NCI-H345 (cell line): ENCODE measurements at places on chromosomes 7 and 10.

DNA sequence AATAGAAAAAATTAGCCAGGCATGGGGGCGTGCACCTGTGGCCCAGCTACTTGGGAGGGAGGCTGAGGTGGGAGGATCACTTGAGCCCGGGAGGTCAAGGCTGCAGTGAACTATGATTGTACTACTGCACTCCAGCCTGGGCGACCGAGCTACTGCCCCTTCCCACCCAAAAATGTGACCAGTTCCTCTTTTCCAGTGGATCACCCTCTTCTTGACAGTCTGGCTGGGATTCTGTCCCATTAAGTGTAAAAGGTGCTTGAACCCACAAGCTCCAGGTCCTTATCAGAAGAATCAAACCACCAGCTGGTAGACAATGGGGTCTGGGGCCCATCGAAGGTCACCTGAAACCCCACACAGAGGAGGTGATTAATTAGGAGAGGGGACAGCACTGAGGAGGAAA lies 14.1 kb downstream of the ATXN7L1 start:
- DNase-seq, result no peak

DNA sequence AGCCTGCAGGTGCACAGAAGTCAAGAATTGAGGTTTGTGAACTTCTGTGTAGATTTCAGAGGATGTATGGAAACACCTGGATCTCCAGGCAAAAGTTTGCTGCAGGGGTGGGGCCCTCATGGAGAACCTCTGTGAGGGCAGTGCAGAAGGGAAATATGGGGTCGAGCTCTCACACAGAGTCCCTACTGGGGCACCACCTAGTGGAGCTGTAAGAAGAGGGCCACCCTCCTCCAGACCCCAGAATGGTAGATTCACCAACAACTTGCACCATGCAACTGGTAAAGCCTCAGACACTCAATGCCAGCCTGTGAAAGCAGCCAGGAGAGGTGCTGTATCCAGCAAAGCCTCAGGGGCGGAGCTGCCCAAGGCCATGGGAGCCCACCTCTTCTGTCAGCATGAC lies 205.8 kb downstream of the CCSER2 start:
- DNase-seq, result no peak

DNA sequence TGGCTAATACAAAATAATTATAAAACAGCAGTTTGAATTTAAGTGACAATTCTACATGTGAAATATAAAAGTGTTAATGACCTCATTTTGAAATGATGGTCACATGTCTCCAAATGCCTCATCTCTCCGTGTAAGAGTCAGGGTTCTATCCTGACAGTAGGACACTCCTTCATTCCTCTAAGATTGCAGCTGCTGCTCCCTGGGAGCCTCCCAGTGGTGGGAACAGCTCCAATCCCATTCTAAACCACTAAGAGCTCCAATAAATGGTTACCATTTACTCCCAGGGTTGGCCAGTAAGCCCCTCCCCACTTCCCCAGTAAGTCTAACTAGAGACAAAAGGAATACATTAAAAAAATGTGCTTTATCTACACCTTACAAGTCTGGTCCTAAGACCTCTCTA lies 344.6 kb upstream of the AOAH start:
- DNase-seq, result no peak

GRCh38 chr7:30038196-30038980 lies 10.2 kb downstream of the PLEKHA8 start:
- no peak for DNase-seq

GRCh38 chr10:30759423-30759822 lies 129.9 kb upstream of the LYZL2 start:
- no peak for DNase-seq

DNA sequence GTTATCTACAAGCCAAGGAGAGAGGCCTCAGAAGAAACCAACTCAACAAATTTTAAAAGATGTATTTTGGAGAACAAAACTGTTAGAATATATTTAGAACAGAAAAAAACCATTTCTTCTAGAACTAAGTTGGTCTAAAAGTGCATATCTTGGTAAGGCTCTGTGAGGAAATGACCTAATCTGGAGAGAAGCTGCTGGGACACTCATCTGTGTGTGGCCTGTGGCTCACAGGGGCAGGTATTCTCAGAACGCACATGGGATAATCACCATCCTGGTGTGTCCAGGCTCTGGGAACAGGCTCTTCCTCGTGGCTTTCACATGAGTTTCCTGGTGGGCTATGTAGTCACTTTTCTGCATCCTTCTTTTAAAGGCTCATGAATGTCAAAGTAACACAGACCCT lies 38.1 kb upstream of the PRSS1 start:
- no peak for DNase-seq

DNA sequence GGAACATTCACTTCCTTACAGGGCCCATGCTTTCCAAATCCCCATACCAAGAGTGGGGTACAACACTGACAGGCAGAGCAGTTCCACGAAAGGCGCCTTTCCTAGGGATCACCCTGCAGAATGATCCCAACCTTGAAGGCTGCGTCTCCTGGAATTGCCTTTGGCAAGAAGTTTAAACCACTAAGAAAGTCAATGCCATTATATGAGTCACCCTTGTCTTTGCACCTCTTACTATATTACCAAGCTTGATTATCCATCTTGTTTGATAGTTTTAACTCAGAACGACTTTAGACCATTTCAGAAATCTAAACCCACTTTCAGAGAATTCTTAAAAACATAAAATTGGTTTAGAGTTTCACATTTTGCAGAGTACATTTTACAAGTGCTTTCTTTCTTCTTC lies 282.1 kb downstream of the ARHGAP12 start:
- no peak for DNase-seq

- no peak for DNase-seq
Observed at GRCh38 chr10:5297466-5297865, 67.3 kb upstream of the UCN3 start.

DNA sequence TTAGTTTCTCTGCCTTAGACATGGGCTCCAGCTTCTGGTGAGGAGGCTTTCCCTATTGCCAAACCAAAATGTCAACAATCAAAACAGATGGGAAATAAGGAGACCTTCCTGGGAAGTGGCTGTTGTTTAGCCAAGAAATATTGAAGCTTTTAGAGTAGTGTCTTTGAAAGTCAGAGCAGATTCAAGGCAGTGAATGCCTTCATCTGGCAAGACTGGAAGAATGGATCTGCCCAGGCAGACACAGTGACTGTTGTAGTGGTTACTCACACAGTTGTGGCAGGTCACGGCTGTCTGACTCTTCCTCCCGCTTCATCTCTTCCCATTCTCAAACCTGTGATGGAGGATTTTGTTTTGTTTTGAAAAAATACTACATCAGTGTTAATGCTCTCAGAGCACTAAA lies 154.1 kb upstream of the ADO start:
- DNase-seq, result no peak

DNA sequence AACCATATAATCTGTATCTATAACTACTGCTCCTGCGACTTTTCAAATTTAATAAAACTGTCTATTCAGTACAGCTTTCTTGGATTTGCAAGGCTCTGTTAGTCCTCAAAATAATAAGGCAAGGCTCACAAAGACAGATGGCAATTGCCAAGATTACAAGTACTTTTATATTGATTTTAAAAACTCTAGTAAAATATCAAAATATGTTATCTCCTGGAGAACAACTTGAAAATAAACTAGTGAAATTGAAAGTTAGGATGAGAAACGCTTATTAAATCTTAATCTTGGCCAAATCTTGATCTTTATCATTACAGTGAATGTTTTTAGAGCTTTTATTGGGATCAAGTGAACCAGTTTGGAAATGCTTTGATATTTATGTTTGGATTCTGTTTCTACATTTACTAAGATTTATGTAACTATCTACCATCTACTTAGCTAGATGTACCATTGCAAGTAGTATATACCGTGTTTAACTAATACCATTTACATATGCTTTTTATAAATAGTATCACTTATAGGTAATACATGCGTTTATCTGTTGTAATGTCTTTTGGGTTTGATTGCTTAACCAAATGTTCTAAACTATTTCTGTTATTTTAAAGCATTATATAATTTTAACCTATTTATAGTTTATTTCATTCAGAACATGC lies 70.0 kb downstream of the CABCOCO1 start:
- no peak for DNase-seq

GRCh38 chr7:70380421-70381015 lies 751.4 kb upstream of the GALNT17 start:
- no peak for DNase-seq

DNA sequence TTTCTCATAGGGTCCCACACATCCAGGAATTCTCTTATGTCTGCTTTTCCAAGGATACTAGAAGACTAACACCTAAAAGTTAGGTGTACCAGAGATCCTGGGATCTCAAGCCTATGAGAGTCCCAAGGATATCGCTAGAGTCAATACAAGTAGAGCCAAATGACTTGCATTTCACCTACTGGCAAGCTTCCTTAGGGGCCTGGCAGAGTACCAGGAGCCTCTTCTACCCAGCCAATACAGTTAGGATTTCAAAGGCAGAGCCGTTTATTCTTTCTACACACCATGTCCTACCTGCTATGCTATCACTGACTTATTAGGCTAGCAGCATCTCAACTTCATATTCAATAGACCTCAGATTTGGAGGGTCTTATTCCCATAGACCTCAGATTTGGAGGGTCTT lies 53.5 kb upstream of the UNC5B start:
- DNase-seq, result no peak

GRCh38 chr10:44575601-44576380 lies 190.9 kb upstream of the CXCL12 start:
- DNase-seq, result no peak

DNA sequence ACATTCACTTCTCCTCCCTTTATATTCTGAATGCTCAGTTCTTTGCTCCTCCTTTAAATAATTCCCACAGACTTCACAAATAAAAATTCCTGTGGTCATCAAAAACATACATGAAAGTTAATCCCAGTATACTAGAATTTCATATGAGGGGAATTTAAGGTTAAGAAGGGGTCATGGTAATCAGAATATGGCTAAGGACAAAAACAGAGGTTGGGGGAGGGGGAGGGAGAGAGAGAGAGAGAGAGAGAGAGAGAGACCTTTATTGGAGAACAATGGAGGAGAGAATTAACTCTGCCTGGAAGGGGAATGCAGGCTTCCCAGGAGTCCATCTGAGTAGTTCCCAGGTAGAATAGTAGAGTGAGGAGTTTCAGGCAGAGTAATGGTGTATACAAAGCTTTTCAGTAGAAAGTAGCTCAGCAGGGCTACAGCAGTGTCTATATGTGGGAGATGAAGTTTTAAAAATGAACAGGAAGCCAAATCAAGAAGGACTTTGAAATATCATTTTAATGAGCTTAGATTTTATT lies 5.2 kb upstream of the CUBN start:
- DNase-seq, result no peak

DNA sequence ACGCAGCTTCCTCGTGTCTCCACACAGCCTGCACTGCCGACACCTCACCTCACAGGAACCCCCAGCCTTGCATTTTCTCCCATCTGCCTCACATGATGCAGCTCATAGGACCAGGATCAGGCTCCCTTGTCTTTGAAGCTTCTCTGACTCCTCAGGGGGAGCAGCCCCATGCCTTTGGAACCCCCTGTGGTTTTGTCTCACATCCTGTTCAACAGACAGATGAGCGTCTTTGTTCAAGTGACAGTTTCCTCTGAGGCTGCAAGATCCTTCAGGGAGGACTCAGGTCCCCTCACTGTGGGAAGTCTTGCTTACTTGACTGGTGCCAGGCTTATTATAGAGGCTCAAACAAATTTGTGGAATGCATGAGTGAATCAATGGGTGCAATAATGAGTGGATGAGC lies 667.1 kb downstream of the INHBA start:
- DNase-seq, result no peak

DNA sequence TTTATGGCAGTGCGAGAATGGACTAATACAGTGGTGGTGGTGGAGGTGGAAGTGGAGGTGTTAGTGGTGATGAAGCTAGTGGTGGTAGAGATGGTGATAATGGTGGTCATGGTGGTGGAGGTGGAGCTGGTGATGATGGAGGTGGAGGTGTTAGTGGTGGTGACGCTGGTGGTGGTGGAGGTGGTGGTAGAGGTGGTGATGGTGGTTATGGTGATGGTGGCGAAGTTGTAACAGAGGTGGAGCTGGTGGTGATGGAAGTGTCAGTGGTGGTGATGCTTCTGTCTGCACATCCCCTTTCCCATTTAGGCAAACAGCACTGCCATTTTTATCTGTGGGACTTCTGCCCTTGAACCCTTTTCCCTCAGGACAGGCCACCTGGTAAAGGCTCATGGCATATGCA lies 7.4 kb upstream of the PTPRN2 start:
- DNase-seq, result no peak

DNA sequence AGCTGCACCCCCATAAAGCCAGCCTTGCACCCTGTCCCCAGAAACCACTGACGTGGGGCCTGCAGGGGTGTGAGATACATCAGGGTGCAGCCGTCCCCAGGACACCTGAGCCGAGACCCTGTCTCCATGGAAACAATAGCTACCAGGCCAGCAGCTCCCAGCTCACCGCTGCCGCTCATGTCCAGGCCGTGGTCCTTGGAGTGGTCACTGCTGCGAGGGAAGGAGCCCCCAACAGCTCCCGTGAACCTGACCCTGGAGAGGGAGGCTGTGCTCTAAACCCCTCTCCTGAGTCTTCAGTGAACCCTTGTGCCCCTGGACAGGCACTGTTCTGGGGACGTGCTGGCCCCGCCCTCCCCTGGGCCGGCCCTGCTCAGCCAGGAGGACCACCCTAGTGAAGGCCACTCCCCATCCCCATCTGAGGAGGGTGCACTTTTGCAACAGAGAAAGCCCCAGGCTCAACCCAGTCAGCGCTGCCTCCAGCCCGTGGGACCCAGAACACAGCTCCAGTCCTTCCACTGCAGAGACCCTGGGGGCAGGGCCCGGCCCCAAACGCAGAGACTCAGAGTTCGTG lies 19.6 kb upstream of the INPP5A start:
- no peak for DNase-seq

DNA sequence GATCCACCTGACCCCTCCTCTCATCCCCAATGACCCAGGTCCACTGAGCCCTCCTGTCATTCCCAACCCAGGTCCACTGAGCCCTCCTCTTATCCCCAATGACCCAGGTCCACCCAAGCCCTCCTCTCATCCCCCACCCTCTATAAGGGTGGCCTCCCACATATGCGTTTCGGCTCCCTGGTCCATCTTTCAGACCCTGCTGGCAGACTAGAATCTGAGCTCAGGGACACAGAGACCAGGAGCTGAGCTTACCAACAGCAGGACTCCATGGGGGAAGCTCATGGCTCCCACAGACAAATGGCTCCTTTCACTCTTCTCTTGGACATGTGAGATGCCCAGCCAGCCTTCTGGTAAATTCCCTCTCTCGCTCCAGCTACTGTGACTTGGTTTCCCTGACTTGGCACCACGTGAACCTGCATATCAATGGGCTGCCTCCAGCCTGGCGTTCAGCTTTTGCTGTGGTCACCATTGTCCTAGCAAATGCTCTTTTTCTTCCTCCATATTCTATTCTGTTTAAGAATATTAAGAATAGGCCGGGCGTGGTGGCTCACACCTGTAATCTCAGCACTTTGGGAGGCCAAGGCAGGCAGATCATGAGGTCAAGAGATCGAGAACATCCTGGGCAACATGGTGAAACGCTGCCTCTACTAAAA lies 24.8 kb upstream of the INPP5A start:
- no peak for DNase-seq
